LHCN-M2 (cell line): ENCODE measurements at places on chromosomes 16 and 17. TPM values are rescaled to one million over a fixed set of nuclear protein-coding genes. Genes with fewer than 3 reads are reported as not detected.

The HOXB3 gene
- total RNA-seq, result 9.0 and 12.1 TPM in 2 replicates

The FAM222B gene
- 16.2 and 18.0 TPM in 2 replicates for total RNA-seq

The PLLP gene
- total RNA-seq, result not detected in 2 replicates

The ZNF205 gene
- 17.0 and 19.2 TPM in 2 replicates for total RNA-seq

The STXBP4 gene
- 27.6 and 41.4 TPM in 2 replicates for total RNA-seq

The CCL22 gene
- not detected in 2 replicates for total RNA-seq

The KRT33B gene
- not detected in 2 replicates for total RNA-seq

The NOG gene
- 196 and 274 TPM in 2 replicates for total RNA-seq

The UTS2R gene
- 0.11 TPM in 1 of 2 replicates, not detected in the other for total RNA-seq

The DNAJC7 gene
- 67.5 and 83.1 TPM in 2 replicates for total RNA-seq

The ENPP7 gene
- total RNA-seq, result not detected in 2 replicates

The WDR90 gene
- 23.4 and 29.1 TPM in 2 replicates for total RNA-seq

The CCDC40 gene
- 4.5 and 5.7 TPM in 2 replicates for total RNA-seq

The FOXF1 gene
- not detected in 2 replicates for total RNA-seq

The APOBR gene
- total RNA-seq, result not detected in 2 replicates

The NTN3 gene
- 0.11 TPM in 1 of 2 replicates, not detected in the other for total RNA-seq

The SLFN11 gene
- 22.7 and 23.1 TPM in 2 replicates for total RNA-seq

The SYCE1L gene
- 0.40 and 0.45 TPM in 2 replicates for total RNA-seq

The MYLK3 gene
- total RNA-seq, result 0.06 TPM in 1 of 2 replicates, not detected in the other

The ADAMTS18 gene
- 0.06 TPM in 1 of 2 replicates, not detected in the other for total RNA-seq

The HSD17B2 gene
- total RNA-seq, result 3.0 and 6.5 TPM in 2 replicates

The ITPRIPL2 gene
- 37.9 and 42.3 TPM in 2 replicates for total RNA-seq

The TRIM72 gene
- total RNA-seq, result 52.4 and 56.5 TPM in 2 replicates

The FUS gene
- 42.3 and 58.2 TPM in 2 replicates for total RNA-seq

The KRTAP4-6 gene
- total RNA-seq, result not detected in 2 replicates

The OR1F1 gene
- total RNA-seq, result not detected in 2 replicates

The KRTAP4-1 gene
- not detected in 2 replicates for total RNA-seq

The TP53TG3 gene
- 1.1 TPM in 1 of 2 replicates, not detected in the other for total RNA-seq

The ELOB gene
- 454 and 1,311 TPM in 2 replicates for total RNA-seq

The KRTAP3-1 gene
- total RNA-seq, result not detected in 2 replicates

The CES3 gene
- 0.75 and 0.96 TPM in 2 replicates for total RNA-seq

The LPO gene
- not detected in 2 replicates for total RNA-seq

The KRT24 gene
- not detected in 2 replicates for total RNA-seq

The CCL11 gene
- total RNA-seq, result not detected in 2 replicates

The EVPLL gene
- not detected in 2 replicates for total RNA-seq

The PITPNM3 gene
- total RNA-seq, result 1.5 TPM in 2 replicates

The VMO1 gene
- 0.17 and 0.38 TPM in 2 replicates for total RNA-seq
